ENCODE measurements at places on chromosomes 2 and 18. TPM values are rescaled to one million over a fixed set of nuclear protein-coding genes. Genes with fewer than 3 reads are reported as not detected.

Gene ST8SIA5
- total RNA-seq, result under 0.01 TPM

Gene ABCB11
- not detected for total RNA-seq

Gene GKN1
- not detected for total RNA-seq

Gene TXNL4A
- total RNA-seq, result 65.9 TPM

Gene LRATD1
- 3.5 TPM for total RNA-seq
